ENCODE measurements at places on chromosomes 5 and 9. TPM values are rescaled to one million over a fixed set of nuclear protein-coding genes. Genes with fewer than 3 reads are reported as not detected.

Gene SHC3
- total RNA-seq, result 7.1 TPM

Gene C5orf52
- total RNA-seq, result not detected

Gene ALDOB
- total RNA-seq, result not detected

Gene TMEM215
- 0.67 TPM for total RNA-seq

Gene ZDHHC11B
- total RNA-seq, result 1.9 TPM

Measured in H1 (cell line).